ENCODE measurements at places on chromosomes 5 and 9. TPM values are rescaled to one million over a fixed set of nuclear protein-coding genes. Genes with fewer than 3 reads are reported as not detected.

DNA sequence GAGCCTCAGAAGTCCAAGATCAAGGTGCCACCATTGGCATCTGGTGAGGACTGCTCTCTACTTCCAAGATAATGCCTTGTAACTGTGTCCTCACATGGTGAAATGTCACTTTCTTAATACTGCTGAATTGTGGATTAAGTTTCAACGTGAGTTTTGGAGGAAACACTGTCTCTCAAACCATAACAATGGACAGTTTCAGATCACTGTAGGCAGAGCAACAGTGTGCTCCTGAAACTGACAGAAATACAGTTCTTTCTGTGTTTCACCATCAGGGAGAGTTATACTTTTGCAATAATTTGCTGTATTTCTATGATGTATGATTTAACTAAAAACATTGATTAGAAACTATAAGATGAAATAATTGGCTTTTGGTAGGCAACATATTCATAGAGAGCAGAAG, 1780.5 kb upstream of the CDH6 start:
- DNase-seq = no peak

Gene IFNA7
- not detected for total RNA-seq

DNA sequence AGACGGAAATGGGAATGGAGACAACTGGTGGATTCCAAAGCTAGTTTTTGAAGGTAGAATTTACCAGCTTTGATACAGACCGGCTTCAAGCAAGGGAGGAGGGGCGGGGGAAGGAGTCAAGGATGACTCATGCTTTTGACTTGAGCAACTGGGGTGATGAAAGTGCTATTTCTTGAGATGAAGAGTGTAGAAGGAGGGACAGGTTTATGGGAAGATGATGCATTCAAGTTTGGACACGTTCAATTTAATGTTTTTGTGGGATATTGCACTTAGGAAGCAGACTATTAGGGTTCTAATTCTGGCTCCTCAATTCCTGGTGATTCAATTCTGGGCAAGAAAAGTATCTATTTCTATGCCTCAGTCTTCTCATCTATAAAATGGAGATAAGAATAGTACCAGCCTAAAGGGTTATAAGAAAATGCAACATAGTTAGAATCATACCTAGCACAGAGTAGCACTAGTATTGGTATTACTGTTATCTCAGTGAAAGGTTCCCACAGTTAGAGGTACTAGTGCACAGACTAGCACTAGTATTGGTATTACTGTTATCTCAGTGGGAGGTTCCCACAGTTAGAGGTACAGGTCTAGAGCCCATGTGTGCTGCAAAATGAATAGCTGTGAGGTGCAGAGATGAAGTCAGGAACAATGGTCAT, 4.6 kb downstream of the NIPAL4 start:
- DNase-seq = peak; percentile 77

Gene NRARP
- total RNA-seq = 2.6 TPM

GRCh38 chr5:38434966-38435705, 121.3 kb downstream of the LIFR start:
- DNase-seq = no peak

DNA sequence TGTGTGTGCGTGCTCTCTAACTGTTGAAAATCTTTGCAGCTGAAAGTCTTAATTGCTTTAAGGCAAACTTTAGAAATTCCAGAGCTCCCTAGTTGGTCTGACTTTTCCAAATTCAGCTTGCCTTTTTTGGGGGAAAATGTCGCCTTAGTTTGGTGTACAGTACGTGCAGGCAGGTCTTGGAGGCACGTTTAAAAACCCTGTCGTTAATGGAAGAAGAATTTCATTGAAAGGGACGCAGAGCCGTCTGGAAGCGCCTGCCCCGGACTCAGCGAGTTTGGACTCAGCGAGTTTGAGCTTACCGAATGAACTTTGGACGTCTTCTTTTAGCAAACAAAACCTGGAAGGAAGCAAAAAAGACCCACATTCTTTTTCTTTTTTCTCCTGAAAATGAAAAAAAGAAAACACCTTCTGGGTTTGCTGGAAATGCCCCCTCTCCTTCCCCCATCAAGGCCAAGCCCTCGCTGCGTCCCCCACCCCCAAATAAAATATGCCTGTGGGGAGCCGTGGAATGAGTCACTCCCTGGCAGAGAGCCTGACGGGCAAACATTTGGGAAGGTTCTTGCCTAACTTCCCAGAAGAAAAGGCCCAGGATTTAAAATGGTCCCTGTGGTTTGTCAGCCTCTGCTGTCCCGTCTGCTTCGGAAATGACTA, 1.5 kb downstream of the NEK6 start:
- peak; percentile 52 for DNase-seq

DNA sequence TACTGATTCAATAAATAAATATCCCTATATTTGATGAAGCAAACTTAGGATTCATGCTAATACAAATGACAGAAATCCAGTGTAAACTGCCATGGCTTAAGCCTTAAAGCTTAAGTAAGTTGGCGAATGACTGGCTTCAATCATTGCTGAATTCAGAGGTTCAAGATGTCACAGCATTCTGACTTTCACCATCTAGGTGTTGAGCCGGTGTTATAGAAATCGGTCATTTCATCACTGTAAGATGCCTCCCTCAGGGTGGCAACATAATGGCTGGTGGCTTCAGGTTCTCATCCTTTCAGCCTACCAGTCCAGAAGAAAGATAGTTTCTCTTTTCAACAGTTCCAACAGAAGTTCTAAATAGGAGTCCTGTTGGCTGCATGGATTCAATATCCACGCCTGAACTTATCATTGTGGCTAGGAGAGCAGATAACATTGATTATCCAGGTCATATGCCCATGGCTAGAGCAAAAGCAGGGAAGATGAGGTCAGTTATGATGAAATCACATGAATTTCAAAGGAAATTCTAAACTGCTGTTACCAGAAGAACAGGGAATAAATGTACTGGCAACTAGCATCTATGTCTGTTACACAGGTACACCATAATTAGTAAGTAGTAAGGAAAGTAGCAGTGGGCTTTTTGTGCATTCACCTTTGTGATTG, 364.3 kb downstream of the ARRDC3 start:
- no peak for DNase-seq

Data from natural killer cell treated with Interleukin-12 subunit alpha and Interleukin-12 subunit beta and Interleukin-15 and Interleukin-18, amount 100 ng/mL, for 72 hours (primary cell).